Activated T-cell treated with anti-CD3 and anti-CD28 coated beads, Interleukin-2, amount 50 U/mL, for 72 hours (primary cell): ENCODE measurements at places on chromosomes 16 and 17.

GRCh38 chr17:4109449-4109848 lies 33.4 kb downstream of the ZZEF1 start:
- DNase-seq, result no peak
- H3K4me3 ChIP-seq, result no peak overlapping the region
- peaks cover 24% of the 10 kb centered on the region for H3K36me3 ChIP-seq
- peaks cover 6% of the 10 kb centered on the region for H3K4me1 ChIP-seq
- no peak overlapping the region for H3K27ac ChIP-seq

- peaks cover 8% of the 10 kb centered on the region for H3K27me3 ChIP-seq
- H3K36me3 ChIP-seq, result no peaks in the 10 kb centered on the region
- no peaks in the 10 kb centered on the region for H3K4me1 ChIP-seq
- no peak for DNase-seq
- no peak overlapping the region for H3K4me3 ChIP-seq
- no peak overlapping the region for H3K27ac ChIP-seq
These were observed 145.0 kb upstream of the HS3ST4 start for GRCh38 chr16:25546791-25547190.

- H3K4me1 ChIP-seq, result peaks cover 11% of the 10 kb centered on the region
- H3K27ac ChIP-seq, result no peak overlapping the region
- no peak for DNase-seq
- H3K27me3 ChIP-seq, result peaks cover 25% of the 10 kb centered on the region
- no peaks in the 10 kb centered on the region for H3K36me3 ChIP-seq
These were observed 22.2 kb downstream of the KRT23 start for GRCh38 chr17:40915199-40915661.

DNA sequence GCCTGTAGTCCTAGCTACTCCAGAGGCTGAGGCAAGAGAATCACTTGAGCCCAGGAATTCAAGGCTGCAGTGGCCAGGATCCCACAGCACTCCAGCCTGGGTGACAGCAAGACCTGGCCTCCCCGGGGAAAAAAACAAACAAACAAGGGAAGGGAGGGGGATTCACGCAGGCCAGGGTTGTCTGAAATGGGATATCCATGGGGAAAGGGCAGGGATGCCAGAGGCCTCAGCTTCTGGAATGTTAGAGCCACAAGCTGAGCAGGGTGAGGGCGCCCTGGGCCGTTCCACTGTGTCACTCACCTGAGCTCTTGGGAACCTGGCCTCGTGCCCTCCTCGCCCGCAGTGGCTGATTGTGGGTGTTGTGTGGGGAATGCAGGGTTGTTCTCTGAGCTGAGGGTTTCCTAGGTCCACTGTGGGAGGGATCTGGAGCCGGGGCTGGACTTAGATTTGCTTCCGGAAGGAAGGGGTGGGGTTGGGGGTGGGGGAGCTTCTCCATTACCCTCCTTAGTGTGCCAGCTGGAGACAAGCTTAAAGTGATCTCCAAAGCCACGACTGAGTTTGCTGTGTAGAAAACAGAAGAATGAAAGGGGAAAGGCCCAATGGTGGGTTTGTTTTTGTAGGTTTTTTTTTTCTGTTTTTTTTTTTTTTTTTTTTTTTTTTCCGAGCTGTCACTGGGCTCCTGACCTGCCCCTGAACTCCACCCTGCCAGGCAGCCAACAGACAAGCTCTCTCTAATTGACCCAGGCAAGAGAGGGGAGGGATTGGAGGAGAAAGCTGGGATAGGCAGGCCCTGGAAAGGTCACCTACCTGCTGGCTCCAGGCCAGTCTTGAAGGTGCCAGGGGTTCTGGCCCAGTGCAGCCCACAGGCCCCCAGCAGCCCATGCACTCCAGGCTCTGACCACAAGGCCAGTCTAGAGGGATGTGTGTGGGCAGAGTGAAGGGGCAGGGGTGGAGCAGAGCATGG lies at the start of gene SULT1A1:
TSS of gene SULT1A1 (minus strand) at position 414 of the 964 bp plus-strand sequence. CDS start 1,189 bp downstream, outside the sequence.
- no peaks in the 10 kb centered on the region for H3K36me3 ChIP-seq
- peak within 1 kb of the TSS; percentile 44 for H3K27ac ChIP-seq
- H3K4me3 ChIP-seq, result no peak within 1 kb of the TSS
- peaks cover 19% of the 10 kb centered on the region for H3K4me1 ChIP-seq
- no peak for DNase-seq

GRCh38 chr17:35543856-35544255 lies 6.4 kb upstream of the SLFN12L start:
- H3K36me3 ChIP-seq, result no peaks in the 10 kb centered on the region
- no peak overlapping the region for H3K27ac ChIP-seq

GRCh38 chr16:919658-920050 lies 51.1 kb downstream of the LMF1 start:
- DNase-seq, result no peak
- H3K27me3 ChIP-seq, result no peaks in the 10 kb centered on the region
- H3K4me3 ChIP-seq, result no peak overlapping the region

DNA sequence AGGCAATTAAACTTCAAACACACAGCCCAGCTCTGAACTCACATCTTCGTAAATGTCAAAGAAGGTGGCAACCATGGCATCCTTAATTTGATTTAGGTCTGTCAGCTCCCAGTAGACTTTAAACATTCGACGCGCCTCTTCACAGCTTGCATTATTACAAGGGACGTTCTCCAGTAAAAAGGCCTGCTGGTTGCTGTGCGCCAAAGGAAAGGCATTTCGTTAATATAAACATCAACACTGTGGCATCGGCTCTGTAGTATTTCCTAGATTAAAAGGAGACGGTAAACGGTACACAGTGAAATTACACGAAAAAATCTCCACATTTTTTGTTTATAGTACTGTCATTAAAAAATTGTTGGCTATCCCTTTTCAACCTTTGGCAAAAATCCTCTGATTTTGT lies 116.8 kb upstream of the NETO2 start:
- no peak for DNase-seq
- no peaks in the 10 kb centered on the region for H3K4me1 ChIP-seq
- no peak overlapping the region for H3K27ac ChIP-seq

- no peak overlapping the region for H3K4me3 ChIP-seq
- no peaks in the 10 kb centered on the region for H3K4me1 ChIP-seq
- no peak overlapping the region for H3K27ac ChIP-seq
- H3K27me3 ChIP-seq, result no peaks in the 10 kb centered on the region
- H3K36me3 ChIP-seq, result no peaks in the 10 kb centered on the region
These were observed 64.6 kb downstream of the GOSR1 start for GRCh38 chr17:30541802-30542201.

DNA sequence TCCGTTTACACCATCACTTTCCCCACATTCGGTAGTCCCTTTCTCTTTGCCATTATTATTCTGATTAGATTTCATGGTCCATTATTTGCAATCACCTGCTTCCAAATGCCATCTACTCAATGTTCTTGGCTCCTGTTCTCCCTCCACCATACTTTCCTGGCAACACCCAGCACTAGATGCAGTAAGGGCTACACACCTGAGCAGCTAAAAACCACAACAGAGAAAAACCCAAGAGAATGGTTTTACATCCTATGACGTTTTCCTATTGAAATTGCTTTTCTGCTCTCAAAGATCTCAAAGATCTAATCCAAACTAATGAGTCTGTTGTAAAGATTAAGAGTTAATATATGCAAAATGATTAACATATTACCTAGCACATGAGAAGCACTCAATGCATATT lies 441.3 kb downstream of the SHISA9 start:
- H3K4me1 ChIP-seq, result no peaks in the 10 kb centered on the region
- no peaks in the 10 kb centered on the region for H3K36me3 ChIP-seq
- H3K27me3 ChIP-seq, result no peaks in the 10 kb centered on the region
- no peak overlapping the region for H3K27ac ChIP-seq

- H3K4me3 ChIP-seq, result no peak overlapping the region
- no peak overlapping the region for H3K27ac ChIP-seq
- no peak for DNase-seq
- peaks cover 14% of the 10 kb centered on the region for H3K4me1 ChIP-seq
These were observed 3.8 kb downstream of the NTHL1 start for GRCh38 chr16:2043667-2044451.

- no peak for DNase-seq
- H3K4me1 ChIP-seq, result peaks cover 58% of the 10 kb centered on the region
- H3K36me3 ChIP-seq, result no peaks in the 10 kb centered on the region
- peak overlapping the region; percentile 35 for H3K27ac ChIP-seq
- H3K4me3 ChIP-seq, result peak overlapping the region; percentile 84
These were observed 435 bp downstream of the RAB40C start for GRCh38 chr16:590188-590814.

- no peak overlapping the region for H3K4me3 ChIP-seq
- H3K4me1 ChIP-seq, result peaks cover 46% of the 10 kb centered on the region
- no peak overlapping the region for H3K27ac ChIP-seq
- peaks cover 5% of the 10 kb centered on the region for H3K36me3 ChIP-seq
- no peaks in the 10 kb centered on the region for H3K27me3 ChIP-seq
- no peak for DNase-seq
These were observed 3.0 kb downstream of the GFOD2 start for GRCh38 chr16:67716097-67716496.

GRCh38 chr17:43171586-43172487 lies 823 bp downstream of the NBR1 start:
- H3K4me1 ChIP-seq, result peaks cover 37% of the 10 kb centered on the region
- H3K36me3 ChIP-seq, result peaks cover 3% of the 10 kb centered on the region
- H3K27ac ChIP-seq, result no peak overlapping the region
- H3K4me3 ChIP-seq, result no peak overlapping the region
- no peaks in the 10 kb centered on the region for H3K27me3 ChIP-seq

GRCh38 chr16:17305694-17306093 lies 165.1 kb downstream of the XYLT1 start:
- peak; percentile 59 for DNase-seq
- peak overlapping the region; percentile 51 for H3K27ac ChIP-seq
- H3K4me1 ChIP-seq, result peaks cover 43% of the 10 kb centered on the region
- peak overlapping the region; percentile 67 for H3K4me3 ChIP-seq

DNA sequence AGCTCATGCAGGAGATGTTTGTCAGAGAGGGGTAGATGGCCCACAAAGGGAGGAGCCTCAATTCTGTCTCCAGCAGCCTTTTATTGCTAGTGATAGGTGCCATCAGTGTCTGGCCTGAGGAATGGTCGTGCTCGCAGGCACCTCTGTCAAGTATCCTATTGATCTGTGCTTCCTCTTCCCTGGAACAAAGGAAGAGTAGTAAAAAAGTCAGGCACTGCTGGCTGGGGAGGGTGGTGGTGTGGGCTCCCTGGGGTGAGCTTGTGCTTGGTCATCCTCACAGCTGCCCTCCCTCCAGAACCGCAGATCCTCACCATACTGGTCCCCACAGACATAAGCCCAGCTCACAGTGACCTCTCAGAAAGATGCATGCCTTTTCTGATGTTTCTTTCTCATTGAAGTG lies 15.0 kb upstream of the SALL1 start:
- no peak for DNase-seq
- no peaks in the 10 kb centered on the region for H3K36me3 ChIP-seq
- H3K27ac ChIP-seq, result no peak overlapping the region
- H3K27me3 ChIP-seq, result no peaks in the 10 kb centered on the region

DNA sequence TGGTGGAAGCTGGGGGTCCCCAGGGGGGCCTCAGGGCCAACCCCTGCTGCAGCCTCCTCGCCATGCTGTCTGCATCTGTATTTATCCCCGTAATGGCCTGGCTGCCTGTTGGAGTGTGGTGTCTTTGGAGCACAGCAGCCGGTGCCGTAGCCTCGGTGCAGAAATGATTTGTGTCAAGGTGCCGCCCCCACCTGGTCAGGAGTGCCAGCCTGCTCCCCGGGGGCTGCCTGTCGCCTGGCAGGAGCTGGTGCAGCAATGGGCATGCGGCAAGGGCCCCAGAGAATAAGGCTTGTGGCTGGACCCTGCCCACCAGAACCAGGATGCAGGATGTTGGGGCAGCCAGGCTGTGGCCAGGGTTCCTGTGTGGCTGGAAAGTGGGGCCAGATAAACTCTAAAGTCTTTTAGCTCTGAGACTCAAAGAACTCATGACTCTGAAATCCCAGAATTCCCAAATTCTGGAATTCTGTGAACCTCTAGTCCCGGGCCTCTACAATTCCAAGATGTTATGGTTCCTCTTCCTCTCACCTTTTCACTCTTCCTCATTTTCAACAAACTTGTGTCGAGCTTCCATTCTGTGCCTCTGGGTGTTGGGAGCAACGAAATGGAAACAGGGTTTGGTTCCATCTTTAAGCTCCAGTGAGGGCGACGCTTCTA lies 5.9 kb downstream of the CPNE2 start:
- peaks cover 13% of the 10 kb centered on the region for H3K4me1 ChIP-seq
- H3K27me3 ChIP-seq, result peaks cover 4% of the 10 kb centered on the region
- no peak overlapping the region for H3K4me3 ChIP-seq
- DNase-seq, result no peak

DNA sequence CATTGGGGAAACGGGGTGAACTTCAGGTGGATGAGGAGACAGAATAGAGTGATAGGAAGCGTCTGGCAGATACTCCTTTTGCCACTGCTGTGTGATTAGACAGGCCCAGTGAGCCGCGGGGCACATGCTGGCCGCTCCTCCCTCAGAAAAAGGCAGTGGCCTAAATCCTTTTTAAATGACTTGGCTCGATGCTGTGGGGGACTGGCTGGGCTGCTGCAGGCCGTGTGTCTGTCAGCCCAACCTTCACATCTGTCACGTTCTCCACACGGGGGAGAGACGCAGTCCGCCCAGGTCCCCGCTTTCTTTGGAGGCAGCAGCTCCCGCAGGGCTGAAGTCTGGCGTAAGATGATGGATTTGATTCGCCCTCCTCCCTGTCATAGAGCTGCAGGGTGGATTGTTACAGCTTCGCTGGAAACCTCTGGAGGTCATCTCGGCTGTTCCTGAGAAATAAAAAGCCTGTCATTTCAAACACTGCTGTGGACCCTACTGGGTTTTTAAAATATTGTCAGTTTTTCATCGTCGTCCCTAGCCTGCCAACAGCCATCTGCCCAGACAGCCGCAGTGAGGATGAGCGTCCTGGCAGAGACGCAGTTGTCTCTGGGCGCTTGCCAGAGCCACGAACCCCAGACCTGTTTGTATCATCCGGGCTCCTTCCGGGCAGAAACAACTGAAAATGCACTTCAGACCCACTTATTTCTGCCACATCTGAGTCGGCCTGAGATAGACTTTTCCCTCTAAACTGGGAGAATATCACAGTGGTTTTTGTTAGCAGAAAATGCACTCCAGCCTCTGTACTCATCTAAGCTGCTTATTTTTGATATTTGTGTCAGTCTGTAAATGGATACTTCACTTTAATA lies 7.0 kb upstream of the TMEM235 start:
- peaks cover 11% of the 10 kb centered on the region for H3K4me1 ChIP-seq
- H3K36me3 ChIP-seq, result peaks cover 5% of the 10 kb centered on the region
- H3K27me3 ChIP-seq, result peaks cover 7% of the 10 kb centered on the region

GRCh38 chr16:84084570-84085270 lies 32.0 kb downstream of the MBTPS1 start:
- no peaks in the 10 kb centered on the region for H3K27me3 ChIP-seq
- H3K4me3 ChIP-seq, result no peak overlapping the region
- H3K36me3 ChIP-seq, result peaks cover 28% of the 10 kb centered on the region

- H3K27ac ChIP-seq, result no peak overlapping the region
- H3K4me3 ChIP-seq, result no peak overlapping the region
- no peaks in the 10 kb centered on the region for H3K4me1 ChIP-seq
- DNase-seq, result no peak
These were observed 69.9 kb downstream of the ZNF423 start for GRCh38 chr16:49785970-49786369.
